ENCODE measurements at places on chromosomes 4 and X. TPM values are rescaled to one million over a fixed set of nuclear protein-coding genes. Genes with fewer than 3 reads are reported as not detected.

Gene RIBC1
- 2.2 TPM for total RNA-seq

Gene PLP1
- total RNA-seq: not detected

Gene SSX2
- total RNA-seq: 52.2 TPM

Gene RBM47
- 79.0 TPM for total RNA-seq

Gene SPANXA2
- 4.7 TPM for total RNA-seq

Gene TRIM61
- 0.61 TPM for total RNA-seq
